ENCODE measurements at places on chromosomes 12 and 14.

- DNase-seq: no peak
These were observed 63.6 kb downstream of the CHGA start for GRCh38 chr14:92986254-92987147.

DNA sequence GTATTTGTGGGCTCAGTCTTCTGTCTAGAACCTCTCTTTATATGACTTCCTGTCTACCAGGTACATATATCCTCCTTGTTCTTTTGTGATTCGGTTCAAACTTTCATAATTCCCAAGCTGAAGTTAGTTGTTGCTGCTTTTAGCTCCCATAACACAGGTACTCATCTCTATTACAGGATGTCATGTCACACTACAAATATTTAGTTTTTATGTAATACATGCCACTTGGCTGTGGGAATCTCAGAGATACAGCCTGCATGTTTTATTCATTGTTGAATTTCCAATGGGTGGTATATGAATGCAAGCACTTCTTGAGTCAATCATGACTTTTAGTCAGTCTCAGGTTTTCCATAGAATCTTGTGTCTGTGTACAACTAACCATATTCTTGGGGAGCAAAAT, 122.7 kb downstream of the SINHCAF start:
- DNase-seq: no peak

GRCh38 chr12:122022393-122023338, 982 bp downstream of the BCL7A start:
- peak; percentile 31 for DNase-seq

DNA sequence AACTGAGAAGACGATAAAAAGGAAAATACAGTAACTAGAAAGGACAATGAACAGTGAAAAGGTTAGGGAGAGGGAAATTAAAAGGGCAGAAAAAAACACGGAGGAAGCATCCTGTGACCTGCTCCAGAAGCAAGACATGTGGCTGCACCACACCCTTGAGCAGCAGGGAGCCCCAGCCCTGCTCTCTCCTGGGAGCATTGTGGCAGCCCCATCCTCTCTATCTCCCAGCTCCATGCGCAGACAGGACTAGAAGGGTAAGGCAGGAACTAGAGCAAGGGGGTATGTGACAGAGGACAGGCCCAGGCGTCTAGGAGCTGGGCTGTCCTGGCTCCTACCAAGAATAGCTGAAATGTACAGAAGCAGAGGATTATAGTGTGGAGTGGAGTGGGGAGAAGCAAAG, 38.6 kb upstream of the SMUG1 start:
- DNase-seq: no peak
